ENCODE measurements at places on chromosomes 7 and 10.

DNA sequence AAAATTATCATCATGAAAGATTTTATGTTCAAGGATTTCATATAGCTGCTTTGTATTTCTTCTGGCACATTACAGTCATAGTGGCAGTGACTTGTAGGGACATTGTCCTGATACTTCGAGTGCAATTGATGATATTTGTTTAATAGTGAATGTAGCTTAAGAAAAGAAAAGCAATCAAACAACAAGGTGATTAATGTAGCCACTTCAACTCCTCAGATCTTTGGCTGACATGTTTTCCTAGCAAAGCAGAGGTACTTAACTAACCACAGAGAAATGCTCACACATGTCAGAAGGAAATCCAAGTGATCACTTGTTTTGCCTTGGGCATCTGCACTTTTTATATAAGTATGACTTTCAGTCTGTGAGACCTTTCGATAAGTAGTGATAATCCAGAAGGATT is 470.3 kb downstream of the AUTS2 start:
- no peak for DNase-seq

GRCh38 chr7:92464515-92464914 is 13.2 kb downstream of the ERVW-1 start:
- no peak for DNase-seq

- DNase-seq = no peak
Measured at GRCh38 chr7:46206476-46207060, 285.5 kb upstream of the IGFBP3 start.

GRCh38 chr10:75612904-75613684 is 181.7 kb downstream of the LRMDA start:
- no peak for DNase-seq

GRCh38 chr10:58593008-58593407 is 80.3 kb downstream of the BICC1 start:
- DNase-seq = no peak

DNA sequence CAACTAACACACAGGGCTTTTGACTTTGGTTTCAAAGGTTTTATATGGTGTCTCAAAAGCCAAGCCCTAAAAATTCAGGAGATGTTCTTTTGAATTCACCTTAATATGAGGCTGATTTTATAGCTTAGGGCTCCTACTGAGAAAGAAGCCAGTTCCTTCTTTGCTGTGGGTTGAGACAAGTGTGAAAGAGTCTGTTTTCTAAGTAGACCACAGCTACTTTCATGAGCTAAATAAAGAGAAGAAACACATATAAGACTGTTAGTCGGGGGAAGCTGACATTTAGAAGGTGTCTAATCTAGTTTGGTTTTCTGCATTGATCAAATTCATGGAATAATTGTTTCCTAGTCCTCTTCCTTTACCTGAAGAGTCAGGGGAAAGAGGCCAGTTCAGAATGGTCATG is 332.1 kb upstream of the CELF2 start:
- no peak for DNase-seq

- no peak for DNase-seq
Measured at GRCh38 chr10:58896229-58896628, 280.2 kb upstream of the PHYHIPL start.

- DNase-seq = peak; percentile 49
Measured at GRCh38 chr7:39183796-39184195, 206.1 kb downstream of the POU6F2 start.

GRCh38 chr10:14800397-14800796 is 25.7 kb upstream of the FAM107B start:
- DNase-seq = no peak

- DNase-seq = no peak
Measured at GRCh38 chr7:16007911-16008310, 321.4 kb upstream of the MEOX2 start.

DNA sequence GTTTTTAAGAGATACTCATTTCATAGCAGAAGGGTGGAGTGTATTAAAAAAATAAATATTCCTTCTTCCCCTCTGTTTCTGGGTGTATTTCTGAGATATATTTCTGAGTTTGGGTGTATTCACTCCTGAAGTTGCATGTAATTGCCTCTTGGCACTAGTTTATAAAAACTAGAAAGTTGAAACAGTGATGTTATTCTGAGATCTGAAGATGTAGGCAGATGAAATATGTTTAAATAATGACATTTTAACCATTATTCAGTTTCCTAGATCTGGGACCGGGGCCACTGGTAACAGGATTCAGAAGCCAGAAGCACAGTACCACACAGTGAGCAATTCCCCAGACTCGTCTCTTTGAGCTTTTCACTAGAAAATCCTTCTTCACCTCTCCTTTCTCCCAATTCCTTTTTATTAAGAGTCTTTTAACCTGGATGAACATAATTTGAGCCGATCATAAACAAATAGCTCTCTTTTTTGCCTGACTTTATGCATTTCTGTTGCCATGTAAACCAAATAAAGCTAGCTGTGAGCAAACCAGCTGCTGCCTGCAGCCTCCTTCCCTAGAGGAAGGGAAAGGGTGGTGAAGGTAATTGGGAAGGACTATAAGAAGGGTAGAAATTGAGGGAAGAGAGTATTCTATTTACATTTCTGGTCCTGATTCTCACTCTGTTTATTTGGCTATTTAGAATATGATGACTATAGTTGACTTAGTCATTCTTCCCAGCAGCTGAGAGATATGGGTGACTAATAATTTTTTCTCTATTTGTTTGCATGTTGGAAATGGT is 101.8 kb upstream of the STRIP2 start:
- no peak for DNase-seq

DNA sequence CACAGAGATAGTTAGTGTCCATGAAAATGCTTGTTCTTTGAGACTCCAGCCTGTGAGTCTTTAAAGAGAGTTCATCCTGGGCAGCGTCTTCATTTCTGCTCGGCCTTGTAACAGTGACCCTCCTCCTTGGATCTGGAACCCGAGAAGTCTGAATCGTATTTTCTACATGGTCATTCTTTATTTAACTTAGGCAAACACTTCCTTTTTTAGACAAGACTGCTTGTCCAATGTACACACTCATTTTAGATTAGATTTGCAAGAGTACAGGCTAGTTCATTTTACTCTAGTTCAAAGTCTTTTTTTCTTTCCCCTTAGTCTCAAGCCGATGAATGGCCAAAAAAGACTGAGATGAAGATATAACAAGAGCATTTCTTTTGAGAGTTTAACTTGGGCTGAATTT is 133.5 kb downstream of the CHN2 start:
- DNase-seq = no peak

DNA sequence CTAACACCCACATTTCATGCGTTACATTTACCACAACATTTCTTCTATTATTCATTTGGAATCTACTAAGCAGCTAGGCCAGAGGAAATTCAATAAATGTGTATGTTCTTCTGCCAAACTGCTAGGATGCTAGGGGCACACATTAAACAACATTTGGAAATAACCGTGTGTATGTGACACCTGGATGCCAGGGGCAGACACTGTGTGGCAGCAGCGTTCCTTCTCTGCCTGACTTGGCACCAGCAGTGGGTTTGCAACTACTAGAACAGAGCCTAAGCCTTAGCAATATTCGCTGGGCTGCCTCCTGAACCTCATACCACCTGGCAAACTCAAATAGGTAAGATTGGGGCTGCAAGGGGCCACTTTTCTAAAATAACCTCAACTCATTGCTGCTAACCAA is 182.1 kb downstream of the CHCHD3 start:
- DNase-seq = no peak

DNA sequence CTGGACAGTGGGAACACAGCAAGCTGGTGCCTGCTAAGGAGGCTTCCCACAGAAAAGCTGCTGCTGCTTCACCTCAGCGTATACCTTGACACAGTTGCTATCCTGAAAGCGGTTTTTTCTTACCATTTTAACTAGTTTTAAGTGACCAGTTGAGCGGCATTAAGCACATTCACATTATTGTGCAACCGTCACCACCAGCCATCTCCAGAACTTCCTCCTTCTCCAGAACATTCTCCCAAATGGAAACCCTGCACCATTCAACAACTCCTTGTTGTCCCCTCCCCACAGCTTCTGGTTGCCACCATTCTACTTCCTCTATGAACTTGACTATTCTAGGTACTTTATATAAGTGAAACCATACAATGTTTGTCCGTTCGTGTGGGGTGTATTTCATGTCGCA is 169.9 kb downstream of the SNX10 start:
- DNase-seq = no peak

DNA sequence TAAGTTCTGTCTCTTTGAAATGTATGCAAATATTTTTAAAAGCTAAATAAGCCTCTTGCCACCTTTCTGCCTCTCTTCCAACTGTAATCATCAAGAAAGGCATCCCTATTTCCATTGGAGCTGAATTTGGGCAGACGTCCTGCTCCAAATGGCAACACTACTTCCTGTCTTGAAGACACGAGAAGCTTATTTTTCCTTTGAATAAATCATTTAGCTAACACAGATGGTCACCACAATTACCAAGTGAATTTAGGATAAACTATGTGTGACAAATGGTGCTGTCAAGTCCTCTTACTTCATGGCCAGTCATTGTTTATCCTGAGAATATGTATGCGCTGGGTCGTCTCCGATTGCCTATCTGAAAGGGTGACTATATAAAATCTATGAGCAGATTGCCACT is 268.0 kb downstream of the ANKRD7 start:
- no peak for DNase-seq

DNA sequence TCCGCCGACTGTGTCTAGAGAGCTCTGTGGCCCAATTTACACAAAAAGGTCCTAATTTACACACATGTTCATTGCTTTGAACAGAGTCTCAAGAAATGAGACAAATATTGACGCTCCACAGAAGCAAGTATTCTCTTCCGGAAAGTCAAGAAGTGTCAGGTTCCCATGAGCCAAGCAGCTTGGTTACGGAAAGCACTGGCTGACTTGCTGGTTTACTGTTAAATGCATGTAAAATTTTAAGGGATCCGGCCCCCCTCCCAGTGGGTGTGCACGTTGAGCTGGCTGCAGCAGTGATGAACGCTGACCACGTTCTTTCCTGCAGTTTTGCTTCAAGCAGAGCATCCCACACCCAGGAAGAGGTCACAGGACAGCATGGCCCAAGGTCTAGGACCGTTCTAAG is 76.8 kb downstream of the DIP2C start:
- DNase-seq = no peak

- no peak for DNase-seq
Measured at GRCh38 chr10:130941886-130942285, 369.6 kb downstream of the TCERG1L start.

GRCh38 chr7:115707258-115708012 is 323.1 kb downstream of the TFEC start:
- no peak for DNase-seq

DNA sequence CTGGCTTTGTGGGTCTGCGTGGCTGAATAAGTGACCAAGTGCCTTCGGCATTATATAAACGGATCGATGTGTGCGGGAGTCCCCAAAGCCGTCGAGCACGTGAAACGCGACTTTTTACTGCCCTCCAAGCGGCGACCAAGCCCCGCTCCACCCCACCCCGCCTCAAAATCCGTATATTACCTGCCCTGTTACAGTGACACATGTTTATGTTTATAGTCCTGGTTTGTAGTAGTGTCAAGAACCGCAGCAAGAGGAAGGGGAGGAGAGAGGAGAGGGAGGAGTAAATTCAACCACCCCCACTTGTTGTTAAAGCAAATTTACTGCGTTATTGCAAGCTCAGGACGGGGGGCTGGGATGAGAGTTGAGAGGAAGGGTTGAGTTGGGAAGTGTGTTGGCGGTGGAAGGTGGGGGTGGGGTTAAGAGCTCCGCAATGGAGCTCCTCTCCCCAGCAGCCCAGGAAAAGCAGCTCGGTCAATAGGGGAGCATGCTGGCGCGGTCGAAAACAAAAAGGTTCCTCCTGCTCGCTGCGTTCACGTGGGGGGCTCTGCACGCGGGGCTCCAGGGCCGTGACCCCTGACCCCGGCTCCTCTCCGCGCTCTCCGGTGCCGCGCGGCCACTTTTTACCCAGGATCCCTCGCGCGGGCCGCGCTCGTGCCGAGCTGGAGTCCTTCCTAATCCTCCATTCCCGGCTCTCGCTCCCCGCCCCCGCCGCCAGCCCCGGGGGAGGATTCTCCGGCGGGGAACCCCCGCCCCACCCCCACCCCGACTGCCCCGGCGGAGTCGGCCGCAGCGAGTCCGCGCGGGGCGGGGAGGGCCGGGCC is at the start of gene SKIDA1:
TSS of gene SKIDA1 (minus strand) at position 316 of the 821 bp plus-strand sequence. CDS start 7,860 bp downstream, outside the sequence.
- DNase-seq = peak; percentile 44

GRCh38 chr10:21172930-21173801 is 276.1 kb upstream of the NEBL start:
- DNase-seq = no peak

DNA sequence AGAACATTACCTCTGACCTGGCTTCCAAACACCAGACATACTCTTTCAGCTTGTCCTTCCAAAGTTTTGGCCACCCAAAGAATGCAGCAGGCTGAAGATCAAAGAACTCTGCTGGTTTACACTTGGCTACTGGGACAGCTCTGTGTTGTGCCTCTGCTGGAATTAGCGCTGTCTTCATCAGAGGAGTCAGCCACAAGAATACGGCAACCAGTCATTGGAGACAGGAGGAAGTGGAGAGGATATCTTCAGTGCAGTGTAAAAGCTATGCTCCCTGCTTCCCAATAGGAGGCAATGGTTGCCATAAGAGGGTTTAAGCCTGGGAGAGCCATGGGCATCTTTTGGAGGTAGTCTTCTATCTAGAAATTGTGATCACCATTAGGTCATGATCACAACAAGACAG is 126.7 kb upstream of the WNT16 start:
- no peak for DNase-seq

DNA sequence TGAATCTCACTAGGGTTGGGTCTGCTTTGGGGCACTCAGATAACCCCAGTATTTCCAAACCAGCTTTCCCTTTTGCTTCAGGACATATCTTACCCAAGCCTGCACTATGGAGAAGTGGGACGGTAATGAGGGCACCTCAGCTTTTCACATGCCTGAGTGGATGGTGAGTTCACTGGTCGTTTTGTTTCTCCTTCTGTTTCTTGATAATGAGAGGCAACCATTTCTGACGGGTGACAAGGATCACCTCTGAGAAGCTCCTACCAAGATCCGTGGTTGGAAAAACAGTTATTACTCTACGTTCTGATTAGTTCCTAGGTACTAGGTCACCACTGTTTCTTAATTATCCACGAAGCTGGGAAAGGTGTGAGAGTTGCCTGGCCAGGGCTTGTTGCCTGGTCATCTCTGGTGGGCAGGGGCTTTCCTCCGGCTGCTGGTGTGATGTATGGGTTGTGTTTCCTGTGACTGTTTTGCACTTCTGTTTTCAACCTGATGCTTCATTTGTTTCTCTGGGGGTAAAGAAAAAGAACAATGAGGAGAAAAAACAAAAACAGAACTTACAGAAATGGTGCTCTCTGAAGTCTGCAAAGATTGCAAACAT is 65.7 kb upstream of the STRIP2 start:
- no peak for DNase-seq

- no peak for DNase-seq
Measured at GRCh38 chr10:28666751-28667467, 10.4 kb upstream of the BAMBI start.

GRCh38 chr10:128095753-128096469 is 30.3 kb downstream of the MKI67 start:
- DNase-seq = no peak

GRCh38 chr7:2710286-2710655 is 22.3 kb downstream of the AMZ1 start:
- DNase-seq = no peak

DNA sequence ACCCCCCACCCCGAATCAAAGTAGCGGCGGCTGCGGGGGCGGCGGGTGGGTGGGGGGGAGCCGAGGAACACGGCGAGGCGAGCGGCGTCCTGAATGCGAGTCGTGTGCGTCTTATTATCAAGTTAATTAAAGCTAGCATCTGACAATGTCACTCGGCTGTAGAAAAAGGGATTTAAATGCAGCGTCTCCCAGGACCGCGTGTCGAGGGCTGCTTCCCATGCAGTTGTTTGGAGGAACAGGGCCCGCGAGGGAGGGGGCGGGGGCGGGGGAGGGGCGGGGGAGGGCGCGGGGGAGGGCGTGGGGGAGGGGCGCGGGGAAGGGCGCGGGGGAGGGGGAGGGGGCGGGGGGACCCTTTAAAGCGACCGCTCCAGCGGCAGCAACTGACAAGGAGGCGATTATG is 2.7 kb upstream of the UNCX start:
- no peak for DNase-seq
